Hematopoietic multipotent progenitor cell treated with erythropoietin and hydrocortisone succinate and interleukin-3 and kit ligand, for 17 days (in vitro differentiated cells): ENCODE measurements at places on chromosomes 1 and 21.
A peak's percentile ranks its signal among the peaks of the same experiment; 100 is the strongest.

- no peak for DNase-seq
Observed at GRCh38 chr1:182248721-182249120, 142.9 kb downstream of the GLUL start.

GRCh38 chr1:95086949-95087533 is 14.3 kb upstream of the ALG14 start:
- DNase-seq = peak; percentile 54

- DNase-seq = no peak
Observed at GRCh38 chr1:9293533-9294404, 1.1 kb downstream of the SPSB1 start.

DNA sequence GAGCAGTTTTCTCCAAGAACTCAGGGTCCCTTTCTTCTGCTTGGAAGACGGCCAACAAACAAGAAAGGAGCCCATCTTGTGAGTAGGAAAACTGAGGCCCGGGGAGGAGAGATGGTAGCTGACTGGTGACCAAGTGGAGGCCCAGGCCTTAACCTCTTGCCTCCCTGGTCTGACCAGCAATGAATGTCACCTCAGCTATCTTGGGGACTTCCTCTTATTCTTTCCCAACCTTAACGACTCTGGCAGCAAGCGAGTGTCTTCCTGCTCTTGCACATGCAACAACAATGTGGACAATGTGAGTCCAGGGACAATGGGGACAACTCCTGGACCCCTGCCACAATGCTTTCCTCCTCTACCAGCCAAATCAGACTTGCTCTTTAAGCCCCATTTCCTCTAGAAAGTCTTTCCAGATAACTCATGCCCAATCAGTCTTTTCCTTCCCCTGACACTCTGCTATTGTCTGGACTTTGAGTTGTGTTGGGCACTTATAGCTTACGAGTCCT is 12.6 kb downstream of the HSPG2 start:
- DNase-seq = no peak

GRCh38 chr1:207364614-207365013 is 43.1 kb downstream of the CD55 start:
- no peak for DNase-seq

DNA sequence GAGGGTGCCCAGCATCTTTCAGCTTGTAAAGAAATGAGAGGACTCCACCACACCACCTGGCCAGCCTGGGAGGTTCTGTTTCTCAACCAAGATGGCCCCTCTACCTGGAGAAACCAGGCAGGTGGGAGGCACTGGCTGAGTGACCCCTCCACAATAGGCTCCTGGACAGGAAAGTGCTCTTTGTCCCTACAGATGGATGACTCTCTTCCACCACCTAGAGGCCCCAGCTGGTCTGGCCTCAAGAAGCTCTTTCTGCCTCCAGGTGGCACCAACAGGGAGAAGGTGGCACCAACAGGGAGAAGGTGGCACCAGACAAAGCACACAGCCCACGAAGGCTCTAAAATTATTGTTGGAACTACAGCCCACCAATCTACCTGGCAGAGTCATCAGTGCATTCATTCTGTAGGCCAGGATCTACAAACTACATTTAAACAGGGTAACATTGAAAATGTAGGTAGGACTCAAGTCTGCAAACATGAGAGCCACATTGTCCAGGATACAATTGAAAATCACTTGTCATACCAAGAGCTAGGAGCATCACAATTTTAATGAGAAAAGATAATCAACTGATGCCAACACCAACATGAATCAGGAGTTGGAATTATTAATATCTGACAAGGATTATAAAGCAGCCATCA is 14.4 kb downstream of the TMPRSS3 start:
- peak; percentile 31 for DNase-seq
